Fibroblast of skin of left quadriceps (primary cell): ENCODE measurements at places on chromosomes 5 and 9.

DNA sequence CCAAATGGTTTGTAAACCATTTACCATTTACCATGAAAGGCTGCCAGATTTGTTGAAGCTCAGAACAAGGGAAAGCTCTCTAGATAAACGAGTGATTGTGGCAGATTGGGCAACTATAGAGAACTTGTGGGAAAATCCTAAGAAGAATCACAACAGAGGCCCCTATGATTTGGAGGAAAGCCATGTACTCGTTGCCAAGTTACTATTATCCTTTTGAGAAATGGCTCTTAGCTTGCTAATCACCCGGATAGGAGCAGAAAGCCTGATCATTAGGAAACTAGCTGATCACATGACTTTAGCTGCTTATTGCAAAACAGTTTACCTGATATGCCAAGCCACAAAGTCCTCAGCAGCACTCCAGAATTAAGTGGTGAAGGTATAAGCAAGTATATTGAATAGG is 23.5 kb upstream of the ATG10 start:
- DNase-seq: no peak

GRCh38 chr5:157253547-157253946 is 12.4 kb upstream of the CYFIP2 start:
- DNase-seq: peak; percentile 29

GRCh38 chr5:39570403-39571027 is 145.7 kb upstream of the DAB2 start:
- peak; percentile 18 for DNase-seq

- no peak for DNase-seq
These were observed 64.8 kb downstream of the ALDH1A1 start for GRCh38 chr9:72888067-72888466.

DNA sequence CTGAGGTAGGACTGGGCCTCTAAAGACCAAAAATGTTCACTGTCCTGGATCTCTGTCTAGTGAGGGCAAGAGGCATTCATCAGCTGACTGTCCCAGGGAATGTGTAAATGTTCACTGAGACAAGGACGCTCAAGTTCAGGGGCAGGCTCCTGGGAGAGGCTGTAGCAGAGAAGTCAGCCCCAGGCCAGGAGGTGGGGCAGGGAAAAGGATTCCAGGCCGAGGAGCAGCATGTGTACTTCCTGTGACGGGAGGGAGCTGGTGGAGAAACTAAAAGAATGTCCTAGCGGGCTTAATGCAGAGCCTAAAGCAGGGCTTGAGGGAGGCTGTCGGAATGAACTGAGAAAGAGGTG is 205.8 kb downstream of the GABBR2 start:
- no peak for DNase-seq

DNA sequence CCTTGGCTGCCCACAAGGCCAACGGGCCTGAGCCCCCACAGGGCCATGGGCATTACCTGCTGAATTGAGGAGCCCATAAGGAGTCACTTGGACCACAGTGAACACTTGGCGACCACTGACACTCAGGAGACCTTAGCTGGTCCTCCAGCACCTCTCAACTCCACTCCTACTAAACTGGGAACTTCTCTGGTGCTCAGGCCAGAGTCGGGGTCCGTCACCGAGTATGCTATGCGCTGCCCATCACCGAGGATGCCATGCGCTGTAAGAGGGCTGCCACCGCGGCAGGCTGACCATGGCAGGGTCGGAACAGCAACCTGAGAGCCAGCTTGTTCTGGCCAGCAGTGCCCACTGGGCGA is 600 bp upstream of the SQSTM1 start:
- no peak for DNase-seq

GRCh38 chr9:132820169-132820944 is 57.7 kb downstream of the AK8 start:
- DNase-seq: no peak

GRCh38 chr9:119009249-119009648 is 360.0 kb downstream of the BRINP1 start:
- no peak for DNase-seq

GRCh38 chr9:35522187-35522586 is 32.3 kb downstream of the RUSC2 start:
- DNase-seq: no peak

- peak; percentile 31 for DNase-seq
These were observed 110.4 kb downstream of the TRPM6 start for GRCh38 chr9:74777136-74777879.

- DNase-seq: no peak
These were observed 84.3 kb upstream of the CAST start for GRCh38 chr5:96577909-96578308.

- DNase-seq: no peak
These were observed 52.6 kb downstream of the IPPK start for GRCh38 chr9:92617195-92617813.

- peak; percentile 84 for DNase-seq
These were observed 31.4 kb upstream of the GDNF start for GRCh38 chr5:37871023-37871815.

DNA sequence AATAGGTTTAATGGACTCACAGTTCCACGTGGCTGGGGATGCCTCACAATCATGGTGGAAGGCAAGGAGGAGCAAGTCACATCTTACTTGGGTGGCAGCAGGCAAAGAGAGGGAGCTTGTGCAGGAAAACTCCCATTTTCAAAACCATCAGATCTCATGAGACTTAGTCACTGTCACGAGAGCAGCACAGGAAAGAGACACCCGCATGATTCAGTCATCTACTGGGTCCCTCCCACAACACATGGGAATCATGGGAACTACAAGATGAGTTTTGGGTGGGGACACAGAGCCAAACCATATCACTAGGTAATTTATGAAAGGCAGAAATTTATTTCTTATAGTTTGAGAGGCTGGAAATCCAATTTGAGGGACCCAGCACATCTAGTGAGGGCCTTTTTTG is 40.0 kb downstream of the MTREX start:
- no peak for DNase-seq

DNA sequence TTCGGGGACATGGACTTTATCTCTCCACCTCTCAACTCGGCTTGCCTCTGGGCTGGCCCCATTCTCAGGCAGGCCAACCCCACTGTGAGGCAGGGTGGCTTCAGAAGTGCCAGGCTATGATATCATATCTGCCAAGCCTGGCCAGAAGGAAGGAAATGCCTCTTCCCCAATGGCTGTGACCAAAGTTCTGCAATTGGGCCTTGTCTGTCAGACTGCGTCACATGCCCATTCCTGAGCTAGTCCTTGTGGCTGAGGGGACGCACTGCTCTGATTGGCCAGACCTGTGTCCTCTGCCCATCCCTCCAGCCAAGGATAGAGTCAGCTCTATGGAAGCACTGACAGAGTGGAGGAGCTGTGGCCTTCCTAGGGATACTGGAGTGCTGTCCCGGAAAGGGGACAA is 11.9 kb downstream of the SMIM23 start:
- DNase-seq: no peak

- DNase-seq: no peak
These were observed 224.7 kb upstream of the DAP start for GRCh38 chr5:10985721-10986110.

- no peak for DNase-seq
These were observed 84.0 kb upstream of the SMIM32 start for GRCh38 chr5:136276946-136277345.

- DNase-seq: no peak
These were observed 74.3 kb downstream of the MUSK start for GRCh38 chr9:110742741-110743371.

GRCh38 chr5:25414742-25415141 is 770.0 kb upstream of the CDH10 start:
- no peak for DNase-seq

GRCh38 chr9:136075134-136075841 is 19.8 kb downstream of the NACC2 start:
- no peak for DNase-seq

GRCh38 chr9:97386733-97387503 is 25.0 kb upstream of the TDRD7 start:
- peak; percentile 25 for DNase-seq

DNA sequence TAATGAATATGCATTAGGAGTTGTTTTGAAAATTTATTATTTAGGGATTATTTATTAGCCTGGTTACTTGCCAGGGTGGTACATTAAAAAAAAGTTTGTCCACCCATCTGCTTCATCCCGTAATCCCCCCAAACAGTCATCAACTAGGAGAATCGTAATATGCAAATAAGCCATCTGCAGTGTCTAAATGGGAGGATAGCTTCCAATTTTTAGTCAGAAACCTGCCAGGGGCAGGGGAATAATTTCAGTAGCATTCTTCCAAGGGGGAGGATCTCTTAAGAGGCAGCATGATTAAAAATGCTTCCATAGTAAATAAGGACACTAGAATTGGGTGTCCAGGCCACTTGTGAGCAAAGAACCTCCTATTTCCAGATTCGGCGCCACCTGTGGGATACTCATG is 43.3 kb downstream of the SH3GL2 start:
- DNase-seq: no peak

GRCh38 chr9:70257991-70258691 is 637 bp upstream of the SMC5 start:
- peak; percentile 55 for DNase-seq

- no peak for DNase-seq
These were observed 131.4 kb upstream of the TSLP start for GRCh38 chr5:110940136-110940535.

GRCh38 chr5:122114501-122114900 is 14.8 kb upstream of the ZNF474 start:
- no peak for DNase-seq

- DNase-seq: no peak
These were observed 106.2 kb downstream of the MAST4 start for GRCh38 chr5:66702426-66702825.

GRCh38 chr5:147177125-147177840 is 57.5 kb upstream of the STK32A start:
- DNase-seq: peak; percentile 30

DNA sequence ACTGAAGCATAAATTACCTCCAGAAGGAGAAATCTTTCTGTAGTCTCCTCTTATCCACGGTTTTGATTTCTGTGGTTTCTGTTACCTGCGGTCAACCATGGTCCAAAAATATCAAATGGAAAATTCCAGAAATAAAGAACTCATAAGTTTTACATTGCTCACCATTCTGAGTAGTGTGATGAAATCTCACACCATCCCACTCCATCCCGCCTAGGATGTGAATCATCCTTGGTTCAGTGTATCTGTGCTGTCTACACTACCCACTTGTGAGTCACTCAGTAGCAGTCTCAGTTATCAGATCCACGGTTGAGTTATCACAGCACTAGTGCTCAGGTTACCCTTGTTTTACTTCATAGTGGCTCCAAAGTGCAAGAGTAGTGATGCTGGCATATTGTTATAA is 371.2 kb downstream of the NFIB start:
- peak; percentile 91 for DNase-seq

DNA sequence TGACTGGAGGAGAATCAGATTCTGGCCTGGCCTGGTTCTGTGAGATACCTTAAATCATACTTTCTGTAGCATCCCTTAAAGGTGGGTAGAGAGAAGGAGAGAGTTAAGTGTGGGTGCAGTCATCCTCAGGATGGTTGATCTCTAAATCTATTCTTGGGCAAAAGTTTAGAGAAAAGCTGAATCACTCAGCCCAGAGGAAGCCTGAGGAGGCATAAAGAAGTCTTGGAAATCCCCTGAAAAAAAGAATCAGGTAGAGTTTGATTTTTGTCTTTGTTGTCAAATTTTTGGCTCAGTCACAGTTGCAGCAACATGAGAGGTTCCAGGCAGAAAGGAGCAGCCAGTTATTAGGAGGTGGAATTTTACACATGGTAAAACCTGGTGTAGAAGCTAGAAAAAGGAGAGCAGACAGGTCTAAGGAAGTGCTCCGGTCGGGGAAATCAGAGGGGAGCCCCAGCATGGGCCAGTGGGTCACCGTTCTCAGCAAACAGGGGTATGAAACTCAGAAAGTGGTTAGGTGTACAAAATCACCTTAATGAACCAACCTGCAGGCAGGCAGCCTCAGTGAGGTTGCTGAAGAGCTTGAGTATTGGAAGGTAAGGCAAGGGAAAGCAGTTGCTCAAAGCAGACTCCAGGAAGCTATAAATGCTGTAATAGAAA is 116.2 kb upstream of the CNTLN start:
- DNase-seq: no peak

GRCh38 chr5:107653685-107654084 is 17.1 kb downstream of the EFNA5 start:
- no peak for DNase-seq

GRCh38 chr9:118721276-118721675 is 648.0 kb downstream of the BRINP1 start:
- no peak for DNase-seq

GRCh38 chr5:117652958-117653280 is 1078.3 kb upstream of the SEMA6A start:
- peak; percentile 29 for DNase-seq

DNA sequence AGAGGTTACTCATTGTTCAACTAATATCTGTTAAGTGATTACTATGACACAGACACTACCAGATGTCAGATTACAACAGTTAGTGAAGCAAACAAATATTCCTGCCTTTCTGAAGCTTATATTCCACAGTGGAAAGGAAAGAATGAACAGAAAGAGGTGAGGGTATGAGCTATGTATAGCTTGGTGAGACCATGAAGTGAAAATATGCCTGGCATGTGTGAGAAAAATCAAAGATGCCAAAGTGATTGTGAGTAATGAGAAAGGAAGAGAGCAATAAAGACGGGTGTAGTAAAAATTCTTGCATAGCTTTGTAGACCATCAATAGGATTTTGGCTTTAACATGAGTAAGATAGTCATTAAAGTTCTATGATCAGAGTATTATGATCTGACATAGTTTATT is 734.5 kb upstream of the NUDT12 start:
- DNase-seq: peak; percentile 58

GRCh38 chr9:76691517-76692313 is 72.5 kb upstream of the PCA3 start:
- no peak for DNase-seq

DNA sequence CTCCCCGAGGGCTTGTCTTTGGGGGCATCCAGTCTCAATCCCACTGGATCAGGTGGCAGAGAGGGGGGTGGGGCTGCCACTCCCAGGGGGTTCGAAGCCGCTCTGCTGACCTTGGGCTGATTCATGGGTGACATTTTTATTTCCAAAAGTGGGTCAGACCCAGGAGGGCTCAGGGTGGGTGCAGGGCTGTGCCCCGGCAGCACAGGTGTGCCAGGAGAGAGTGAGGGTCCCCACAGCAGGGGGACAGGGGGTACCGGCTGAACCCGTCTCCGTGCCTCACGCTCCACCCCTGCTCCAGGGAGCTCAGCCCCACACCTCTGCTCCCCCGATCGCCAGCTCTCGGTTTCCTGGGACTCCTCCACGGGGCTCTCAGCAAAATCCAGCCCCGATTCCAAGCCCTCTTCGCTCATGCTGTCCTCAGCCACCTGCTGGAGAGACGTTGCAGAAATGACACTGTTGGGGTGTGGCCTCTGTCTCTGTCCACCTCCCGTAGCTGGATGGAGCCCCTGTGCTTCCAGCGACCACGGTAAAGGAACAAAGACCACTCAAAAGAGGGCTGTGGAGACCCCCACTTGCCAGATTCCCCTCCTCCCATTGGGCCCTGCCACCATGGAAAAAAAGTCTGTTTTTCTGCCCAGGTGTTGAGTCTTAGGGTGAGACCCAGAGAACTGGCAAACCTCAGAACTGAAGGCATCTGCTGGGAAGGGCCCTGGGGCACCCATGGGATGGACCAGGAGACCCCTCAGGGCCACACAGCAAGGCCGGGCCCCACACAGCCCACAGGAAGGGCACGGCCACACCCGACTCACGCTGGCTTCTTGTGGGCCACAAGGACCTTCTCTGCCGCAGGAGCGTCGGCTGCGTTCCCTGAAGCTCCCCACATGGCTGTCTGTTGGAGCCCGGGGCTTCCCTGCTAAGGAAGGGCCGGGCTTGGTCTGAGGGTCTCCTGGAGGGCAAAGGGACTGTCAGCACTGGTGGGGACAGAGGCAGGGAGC is 10.6 kb upstream of the QSOX2 start:
- no peak for DNase-seq

- no peak for DNase-seq
These were observed 6.9 kb upstream of the AKNA start for GRCh38 chr9:114394523-114395333.
